ENCODE measurements at places on chromosomes 3 and 15.
A peak's percentile ranks its signal among the peaks of the same experiment; 100 is the strongest.

GRCh38 chr3:41357271-41357670, 158.0 kb downstream of the CTNNB1 start:
- no peaks in the 10 kb centered on the region for H3K36me3 ChIP-seq
- no peak for DNase-seq
- H3K4me3 ChIP-seq, result no peak overlapping the region
- H3K4me1 ChIP-seq, result no peaks in the 10 kb centered on the region
- no peaks in the 10 kb centered on the region for H3K27me3 ChIP-seq

- H3K27ac ChIP-seq, result no peak overlapping the region
- no peaks in the 10 kb centered on the region for H3K4me1 ChIP-seq
- no peaks in the 10 kb centered on the region for H3K27me3 ChIP-seq
- H3K36me3 ChIP-seq, result no peaks in the 10 kb centered on the region
- H3K4me3 ChIP-seq, result no peak overlapping the region
Measured at GRCh38 chr3:20478436-20478835, 292.4 kb upstream of the SGO1 start.

DNA sequence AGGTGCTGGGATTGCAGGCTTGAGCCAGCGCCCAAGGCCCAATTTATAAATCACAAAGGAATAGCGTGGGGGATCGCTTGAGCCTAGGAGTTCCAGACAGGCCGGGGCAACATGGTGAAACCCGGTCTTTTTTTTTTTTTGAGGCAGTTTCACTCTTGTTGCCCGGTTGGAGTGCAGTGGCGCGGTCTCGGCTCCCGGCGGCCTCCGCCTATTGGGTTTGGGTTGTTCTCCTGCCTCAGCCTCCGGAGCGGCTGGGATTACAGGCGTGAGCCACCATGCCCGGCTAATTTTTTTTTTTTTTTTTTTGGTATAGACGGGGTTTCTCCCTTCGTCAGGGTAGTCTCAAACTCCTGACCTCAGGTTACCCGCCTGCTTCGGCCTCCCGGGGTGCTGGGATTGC, 65.0 kb downstream of the GOLGA6L7 start:
- no peak overlapping the region for H3K4me3 ChIP-seq
- no peak overlapping the region for H3K27ac ChIP-seq
- H3K27me3 ChIP-seq, result no peaks in the 10 kb centered on the region
- DNase-seq, result no peak
- H3K4me1 ChIP-seq, result no peaks in the 10 kb centered on the region

DNA sequence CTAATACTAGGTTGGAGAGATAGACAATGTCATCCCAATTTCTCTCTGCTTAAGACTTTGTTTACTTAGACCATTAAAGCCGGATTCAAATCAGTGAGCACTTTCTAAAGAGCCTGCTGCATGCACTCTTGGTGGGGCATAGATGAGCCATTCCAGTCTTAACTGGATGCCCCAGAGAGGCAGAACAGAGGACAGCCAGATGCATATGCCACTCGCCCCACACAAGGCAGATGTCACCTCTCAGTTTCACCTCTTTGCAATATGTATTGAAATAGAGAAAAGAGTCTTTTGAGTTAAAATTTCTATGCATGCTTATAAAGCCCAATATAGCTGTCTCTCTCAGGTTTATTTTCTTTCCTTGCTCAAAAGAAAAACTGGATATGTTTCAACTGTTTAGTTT, 89.5 kb downstream of the LARS2 start:
- H3K36me3 ChIP-seq, result peaks cover 4% of the 10 kb centered on the region
- peaks cover 8% of the 10 kb centered on the region for H3K4me1 ChIP-seq
- no peak for DNase-seq
- H3K4me3 ChIP-seq, result no peak overlapping the region

GRCh38 chr3:18443665-18444594, 18.8 kb upstream of the SATB1 start:
- H3K27me3 ChIP-seq, result peaks cover 3% of the 10 kb centered on the region
- H3K36me3 ChIP-seq, result no peaks in the 10 kb centered on the region
- peak overlapping the region; percentile 68 for H3K27ac ChIP-seq
- peak overlapping the region; percentile 44 for H3K4me3 ChIP-seq

DNA sequence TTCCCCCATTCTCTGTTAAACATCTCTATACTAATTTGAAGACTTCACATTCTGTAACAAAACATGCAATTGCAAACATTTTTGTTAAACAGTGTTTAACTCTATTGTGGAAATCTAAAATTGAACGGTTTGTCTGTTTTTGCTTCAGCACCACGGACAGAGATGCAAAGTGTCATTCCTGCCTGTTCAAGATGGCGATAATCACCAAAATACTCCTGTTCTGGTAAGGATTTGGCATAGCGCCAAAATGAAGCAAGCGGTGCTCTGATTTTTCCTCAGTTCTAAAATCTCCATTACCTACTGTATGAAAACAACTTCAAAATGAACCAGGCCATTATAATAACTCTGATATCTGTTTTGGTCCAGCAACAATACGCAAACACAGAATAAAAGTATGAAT, 129.7 kb upstream of the TUSC7 start:
- no peak overlapping the region for H3K4me3 ChIP-seq
- H3K27me3 ChIP-seq, result no peaks in the 10 kb centered on the region

DNA sequence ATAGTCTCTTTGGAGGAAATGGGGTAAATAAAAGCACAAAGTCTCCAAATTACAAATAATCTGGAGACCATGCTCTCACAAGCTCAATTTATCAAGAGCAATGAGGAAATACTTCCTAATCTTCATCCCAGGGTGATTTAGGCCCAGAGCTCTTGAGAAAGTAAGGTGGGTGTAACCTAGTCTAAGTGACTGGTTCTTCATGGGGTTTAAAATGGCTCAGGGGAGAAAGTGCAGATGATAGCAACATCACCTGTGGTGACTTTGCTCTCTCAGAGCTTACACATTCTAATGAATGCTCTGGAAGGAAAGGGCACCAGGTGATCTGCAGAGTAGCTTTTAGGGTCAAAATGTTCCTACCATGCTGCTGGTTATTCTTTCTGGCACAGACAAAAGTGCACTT, 118.4 kb upstream of the TP63 start:
- H3K27ac ChIP-seq, result peak overlapping the region; percentile 81
- no peak for DNase-seq
- no peaks in the 10 kb centered on the region for H3K27me3 ChIP-seq

DNA sequence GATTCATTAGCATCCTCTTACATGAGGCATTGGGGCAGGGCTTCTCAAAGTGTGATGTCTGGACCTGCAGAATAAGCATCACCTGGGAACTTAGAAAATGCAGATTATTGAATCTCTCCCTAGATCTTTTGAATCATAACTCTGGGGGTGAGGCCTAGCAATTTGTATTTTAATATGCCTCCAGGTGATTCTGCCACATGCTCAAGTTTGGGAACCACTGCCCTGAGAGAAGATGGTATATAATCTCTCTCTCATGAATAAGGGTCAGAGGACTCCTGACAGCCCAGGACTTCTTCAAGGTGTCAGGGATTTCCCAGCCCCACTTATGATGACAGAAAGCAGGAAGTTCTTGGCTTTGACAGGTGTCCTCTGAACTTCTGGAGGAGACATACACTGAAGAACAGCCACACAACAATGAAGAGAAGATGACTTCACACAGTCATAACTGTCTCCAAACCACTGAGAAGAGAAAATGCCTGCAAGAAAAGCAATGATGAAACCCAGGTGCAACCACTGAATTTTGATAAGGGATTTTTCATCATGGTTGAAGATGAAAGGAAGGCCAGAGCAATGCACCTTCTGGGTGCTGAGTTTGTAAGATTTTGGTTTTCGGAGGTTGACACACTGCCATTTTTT, 211.9 kb upstream of the MRPL3 start:
- H3K36me3 ChIP-seq, result no peaks in the 10 kb centered on the region
- no peaks in the 10 kb centered on the region for H3K27me3 ChIP-seq
- no peak overlapping the region for H3K27ac ChIP-seq

DNA sequence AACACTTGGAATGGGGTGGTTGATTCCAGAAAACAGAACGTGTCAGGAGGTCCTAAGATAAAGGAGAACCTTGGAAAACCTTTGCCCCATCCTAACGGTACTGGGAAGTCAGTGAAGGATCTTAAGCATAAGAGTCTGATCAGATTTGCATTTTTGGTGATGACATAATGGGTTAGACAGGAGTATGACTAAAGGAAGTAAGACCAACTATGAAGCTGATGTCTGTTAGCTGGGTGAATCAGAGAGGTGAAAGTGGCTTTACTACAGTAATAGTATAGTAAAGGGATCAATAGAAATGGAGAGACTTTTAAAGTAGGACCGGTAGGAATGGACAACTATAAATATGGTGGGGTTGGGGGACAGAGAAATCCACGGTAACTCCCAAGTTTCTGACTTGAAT, 12.6 kb downstream of the GTF2A2 start:
- H3K27ac ChIP-seq, result no peak overlapping the region
- H3K27me3 ChIP-seq, result no peaks in the 10 kb centered on the region
- no peak for DNase-seq
- H3K36me3 ChIP-seq, result no peaks in the 10 kb centered on the region

DNA sequence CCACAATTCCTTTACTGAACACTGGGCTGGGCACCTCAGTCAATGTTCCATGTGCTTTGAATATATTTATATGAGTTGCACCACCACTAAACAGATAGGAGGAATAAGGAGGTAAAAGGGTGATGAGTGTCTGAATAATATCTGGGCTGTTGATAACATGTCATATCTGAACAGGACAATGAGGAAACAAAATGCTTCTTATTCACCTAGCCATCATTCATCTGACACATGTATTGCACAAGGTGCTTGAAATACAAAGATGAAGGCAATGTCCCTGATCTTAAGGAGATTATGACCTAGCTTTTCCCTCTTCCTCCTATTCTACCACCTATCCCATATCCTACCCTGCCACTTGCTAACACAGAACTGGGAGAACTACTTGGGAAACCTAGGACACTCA, 8.0 kb upstream of the CERS3 start:
- DNase-seq, result no peak
- H3K27ac ChIP-seq, result peak overlapping the region; percentile 75
- H3K27me3 ChIP-seq, result no peaks in the 10 kb centered on the region
- no peak overlapping the region for H3K4me3 ChIP-seq
- H3K4me1 ChIP-seq, result peaks cover 12% of the 10 kb centered on the region

DNA sequence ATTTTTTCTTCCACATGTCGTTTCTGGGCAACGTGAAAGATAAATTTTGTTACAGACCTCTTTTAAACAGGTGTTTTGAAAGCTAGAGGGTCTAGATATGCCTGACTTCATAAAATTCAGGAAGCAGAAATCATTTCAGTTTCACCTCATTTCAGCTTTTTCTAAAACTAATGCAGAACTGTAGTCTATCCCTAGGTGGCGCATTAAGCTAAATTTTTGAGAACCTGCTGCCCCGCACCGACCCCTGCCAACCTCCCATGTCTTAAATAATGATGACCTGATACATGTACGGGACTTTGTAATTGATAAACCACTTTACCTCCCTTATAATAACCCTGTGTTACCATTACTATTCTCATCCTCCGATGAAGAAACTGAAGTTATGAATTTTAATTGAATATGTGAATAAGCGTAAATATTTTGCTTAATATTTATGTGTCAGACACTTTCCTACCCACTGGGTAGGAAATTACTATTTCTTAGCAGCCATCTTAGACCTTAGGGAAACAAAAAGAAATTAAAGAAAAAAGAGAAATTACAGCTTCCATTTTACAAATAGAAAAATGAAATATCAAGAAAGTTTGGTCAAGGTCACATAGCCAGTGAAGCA, 78.7 kb upstream of the GCNT3 start:
- DNase-seq, result no peak
- H3K36me3 ChIP-seq, result no peaks in the 10 kb centered on the region
- H3K27ac ChIP-seq, result no peak overlapping the region
- peaks cover 35% of the 10 kb centered on the region for H3K4me1 ChIP-seq
- no peaks in the 10 kb centered on the region for H3K27me3 ChIP-seq

- no peak for DNase-seq
- no peaks in the 10 kb centered on the region for H3K27me3 ChIP-seq
- H3K4me1 ChIP-seq, result no peaks in the 10 kb centered on the region
- H3K4me3 ChIP-seq, result no peak overlapping the region
- no peak overlapping the region for H3K27ac ChIP-seq
Measured at GRCh38 chr3:137866933-137867332, 102.8 kb downstream of the SOX14 start.

- no peaks in the 10 kb centered on the region for H3K27me3 ChIP-seq
- H3K27ac ChIP-seq, result no peak overlapping the region
- H3K4me3 ChIP-seq, result no peak overlapping the region
Measured at GRCh38 chr3:55771503-55771902, 284.4 kb upstream of the WNT5A start.

DNA sequence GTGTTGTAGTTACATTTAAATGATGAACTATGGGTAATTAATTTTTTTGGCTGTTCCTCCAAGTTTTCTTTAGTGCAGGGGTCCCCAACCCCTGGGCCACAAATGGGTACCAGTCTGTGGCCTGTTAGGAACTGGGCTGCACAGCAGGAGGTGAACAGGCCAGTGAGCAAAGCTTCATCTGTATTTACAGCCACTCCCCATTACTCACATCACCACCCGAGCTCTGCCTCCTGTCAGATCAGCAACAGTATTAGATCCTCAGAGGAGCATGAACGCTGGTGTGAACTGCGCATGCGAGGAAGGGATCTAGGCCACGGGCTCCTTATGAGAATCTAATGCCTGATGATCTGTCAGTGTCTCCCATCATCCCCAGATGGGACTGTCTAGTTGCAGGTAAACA, 75.9 kb upstream of the RPL35A start:
- peaks cover 93% of the 10 kb centered on the region for H3K36me3 ChIP-seq
- no peaks in the 10 kb centered on the region for H3K4me1 ChIP-seq
- no peak for DNase-seq
- H3K27ac ChIP-seq, result no peak overlapping the region

DNA sequence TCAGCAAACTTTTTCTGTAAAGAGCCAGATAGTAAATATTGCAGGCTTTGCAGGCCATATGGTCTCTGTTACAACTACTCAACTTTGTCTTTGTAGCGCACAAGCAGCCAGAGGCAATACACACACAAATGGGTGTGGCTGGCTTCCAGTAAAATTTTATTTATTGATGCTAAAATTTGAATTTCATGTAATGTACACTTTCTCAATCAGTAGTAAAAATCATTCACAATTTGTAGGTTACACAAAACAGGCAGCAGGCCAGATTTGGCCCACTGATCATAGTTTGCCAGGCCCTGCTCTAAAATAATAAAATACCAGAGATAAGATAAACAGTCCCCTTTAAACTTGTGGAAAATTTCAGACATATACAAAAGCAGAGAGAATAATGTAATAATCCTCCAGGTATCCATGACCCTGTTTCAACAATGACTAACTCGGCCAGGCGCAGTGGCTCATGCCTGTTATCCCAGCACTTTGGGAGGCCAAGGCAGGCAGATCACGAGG, 330.3 kb downstream of the SHQ1 start:
- H3K27me3 ChIP-seq, result no peaks in the 10 kb centered on the region
- H3K27ac ChIP-seq, result no peak overlapping the region
- no peaks in the 10 kb centered on the region for H3K36me3 ChIP-seq
- DNase-seq, result no peak
- peaks cover 4% of the 10 kb centered on the region for H3K4me1 ChIP-seq

GRCh38 chr15:28974142-28974541, 88.4 kb downstream of the APBA2 start:
- no peak for DNase-seq
- no peak overlapping the region for H3K4me3 ChIP-seq
- H3K27ac ChIP-seq, result no peak overlapping the region
- H3K36me3 ChIP-seq, result no peaks in the 10 kb centered on the region
- no peaks in the 10 kb centered on the region for H3K4me1 ChIP-seq

Data from esophagus squamous epithelium (tissue), 5 donors.